ENCODE measurements at places on chromosomes 1 and 21.

GRCh38 chr1:195591917-195592672 is 1016.1 kb downstream of the KCNT2 start:
- DNase-seq = no peak

- no peak for DNase-seq
These were observed 117.7 kb downstream of the SLC45A1 start for GRCh38 chr1:8435569-8436071.

- DNase-seq = peak; percentile 75
These were observed 299.7 kb downstream of the OLFM3 start for GRCh38 chr1:101697072-101697471.

DNA sequence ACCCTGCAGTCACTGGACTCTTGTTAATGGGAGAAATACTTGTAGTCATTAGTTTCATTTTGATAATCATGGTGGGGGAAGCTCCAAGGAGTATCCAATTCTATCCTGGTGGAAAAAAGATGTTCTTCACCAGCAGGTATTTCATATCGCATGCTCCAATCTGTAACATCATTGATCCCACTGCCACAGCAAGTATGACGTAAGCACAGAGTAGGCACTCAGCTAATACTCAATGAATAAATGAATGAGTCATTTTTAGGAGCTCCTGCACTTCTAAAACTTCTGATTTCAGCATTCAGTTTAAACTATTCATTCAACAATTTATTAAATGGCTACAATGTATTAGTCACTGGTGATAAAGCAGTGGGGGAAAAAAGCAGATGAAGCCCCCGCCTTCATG is 30.3 kb downstream of the RXRG start:
- no peak for DNase-seq

DNA sequence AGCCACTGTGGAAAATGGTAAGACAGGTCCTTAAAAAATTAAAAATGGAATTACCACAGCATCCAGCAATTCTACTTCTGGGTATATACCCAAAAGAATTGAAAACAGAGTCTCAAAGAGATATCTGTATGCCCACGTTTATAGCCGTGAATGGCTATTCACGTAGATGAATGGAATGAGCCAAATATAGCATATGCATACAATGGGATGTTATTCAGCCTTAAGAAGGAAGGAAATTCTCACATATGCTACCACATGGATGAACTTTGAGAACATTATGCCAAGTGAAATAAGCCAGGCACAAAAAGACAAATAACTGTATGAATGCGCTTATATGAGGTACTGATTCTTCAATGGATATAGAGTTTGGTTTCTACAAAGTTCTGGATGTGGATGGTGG is 134.5 kb upstream of the KCNE2 start:
- DNase-seq = no peak

DNA sequence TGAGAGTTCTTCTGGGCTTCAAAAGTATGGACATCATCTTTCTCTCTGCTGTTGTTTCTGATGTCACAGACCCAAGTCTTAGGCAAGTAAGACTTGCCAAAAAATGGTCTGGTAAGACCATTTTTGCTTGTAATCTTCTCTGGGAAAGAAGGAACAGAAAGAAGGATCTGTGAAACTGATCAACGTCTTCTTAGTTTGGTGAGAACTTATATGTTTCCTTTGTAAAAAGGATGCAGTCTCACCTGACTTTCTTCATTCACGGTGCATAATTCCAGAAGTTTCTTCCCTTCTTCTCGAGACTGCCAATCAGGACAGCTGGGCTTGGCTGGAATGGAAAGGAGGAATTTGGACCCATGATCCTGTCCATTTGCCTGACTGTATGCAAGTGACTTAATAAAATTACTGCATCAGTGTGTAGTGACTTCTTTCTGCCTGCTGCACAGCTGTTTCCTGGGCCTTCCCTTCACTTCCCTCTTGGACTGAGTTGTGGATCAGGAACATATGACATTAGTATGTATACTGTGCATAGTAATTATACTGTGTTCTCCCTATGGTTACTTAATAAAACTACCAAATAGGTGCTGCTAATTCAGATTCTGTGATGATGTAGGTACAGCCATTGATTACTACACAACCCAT is 7.6 kb upstream of the DENND1B start:
- DNase-seq = no peak

GRCh38 chr1:203702130-203702577 is 62.8 kb upstream of the LAX1 start:
- peak; percentile 85 for DNase-seq
